Activated CD4-positive, alpha-beta T cell treated with anti-CD3 and anti-CD28 coated beads, Interleukin-2, amount 50 U/mL, for 1 hour (primary cell): ENCODE measurements at places on chromosomes 16 and 17.

- peak; percentile 47 for DNase-seq
These were observed 62.4 kb downstream of the BAIAP2 start for GRCh38 chr17:81097134-81097942.

GRCh38 chr16:354291-354881 is 1.9 kb upstream of the AXIN1 start:
- DNase-seq, result no peak

- DNase-seq, result no peak
These were observed 26.4 kb upstream of the ABR start for GRCh38 chr17:1206026-1206777.

GRCh38 chr17:68198931-68199836 is 48.7 kb upstream of the AMZ2 start:
- peak; percentile 44 for DNase-seq

DNA sequence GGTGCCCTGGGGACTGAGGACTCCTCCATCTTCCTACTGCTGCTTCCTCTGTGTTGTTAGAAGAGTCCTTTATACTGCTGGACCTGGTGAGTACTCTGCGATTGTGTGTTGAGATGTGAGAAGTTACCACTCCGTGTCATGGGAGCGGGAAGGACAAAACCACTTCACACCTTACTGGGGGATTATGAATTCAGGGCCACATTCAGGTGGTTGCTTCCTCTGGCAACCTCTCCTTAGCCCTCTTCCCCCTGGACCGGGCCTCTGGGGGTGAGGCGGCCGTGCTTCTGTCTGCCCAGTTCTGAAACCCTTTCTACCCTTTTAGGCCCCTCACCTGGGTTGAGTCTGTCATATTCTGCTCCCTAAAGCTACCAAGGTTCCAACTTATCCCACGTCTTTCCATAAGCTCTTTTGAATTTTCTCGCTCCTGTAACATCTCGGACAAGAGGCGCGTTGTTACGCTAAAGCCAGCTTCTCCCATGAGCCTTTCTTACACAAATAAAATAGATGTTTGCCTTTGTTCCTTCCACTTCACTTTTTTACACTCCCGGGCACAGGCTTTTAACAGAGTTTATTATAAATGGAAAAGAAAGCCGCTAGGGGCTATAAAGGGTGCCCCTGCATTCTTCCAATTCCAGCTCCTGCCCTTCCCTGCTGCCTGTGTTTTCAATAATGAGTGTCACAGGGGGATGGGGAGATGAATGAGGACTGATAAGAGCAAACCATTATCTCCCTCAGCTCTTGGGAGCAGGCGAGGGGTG is 20.7 kb upstream of the CDH13 start:
- no peak for DNase-seq

DNA sequence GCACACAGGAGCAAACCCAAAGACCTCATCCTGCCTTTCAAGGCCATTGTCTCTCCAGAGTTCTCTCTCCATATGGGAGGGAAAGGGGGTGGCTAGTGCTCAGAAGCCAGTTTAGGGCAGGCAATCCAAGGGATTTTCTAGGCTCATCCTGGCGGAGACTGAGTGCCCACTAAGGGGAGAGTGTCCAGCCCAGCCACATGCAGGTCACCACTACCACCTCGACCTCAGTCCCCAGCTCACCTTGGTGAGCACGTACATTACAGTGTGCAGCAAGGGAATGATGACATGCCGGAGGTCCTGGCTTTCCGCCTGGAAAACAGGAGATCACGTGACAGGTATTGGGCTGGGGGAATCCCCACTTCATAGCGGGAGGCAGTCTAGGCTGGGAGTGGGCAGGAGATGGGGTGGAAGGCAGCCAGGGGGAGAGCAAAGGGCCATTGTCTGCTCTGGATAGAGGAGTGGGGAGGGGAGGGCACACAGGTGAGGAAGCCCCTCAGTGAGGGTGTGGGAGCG is 29.9 kb downstream of the PIK3R6 start:
- DNase-seq, result no peak

- DNase-seq, result no peak
These were observed 29.9 kb downstream of the CFAP20 start for GRCh38 chr16:58099097-58099955.

DNA sequence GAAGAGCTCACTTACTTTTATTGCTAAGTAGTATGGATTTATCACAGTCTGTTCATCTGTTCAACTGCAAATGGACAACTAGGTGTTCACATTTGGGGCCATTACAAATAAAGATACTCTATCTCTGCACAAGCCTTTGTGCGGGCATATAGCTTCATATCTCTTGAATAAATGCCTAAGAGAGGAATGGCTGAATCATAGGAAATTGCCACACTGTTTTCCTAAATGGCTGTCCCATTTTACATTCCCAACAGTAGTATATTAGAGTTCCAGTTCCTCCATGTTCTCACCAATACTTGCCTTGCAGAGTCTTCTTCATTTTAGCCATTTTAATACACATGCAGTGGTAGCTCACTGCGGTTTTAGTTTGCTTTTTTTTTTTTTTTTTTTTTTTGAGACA is 20.5 kb downstream of the NSMCE1 start:
- no peak for DNase-seq

- no peak for DNase-seq
These were observed 1.1 kb upstream of the RAPGEFL1 start for GRCh38 chr17:40175928-40176753.
